ENCODE measurements at places on chromosomes 16 and 17. TPM values are rescaled to one million over a fixed set of nuclear protein-coding genes. Genes with fewer than 3 reads are reported as not detected.

ZFP3 gene
- 0.81 TPM for total RNA-seq

SOCS3 gene
- 38.1 TPM for total RNA-seq

SPN gene
- total RNA-seq = 0.60 TPM

CHST6 gene
- 0.02 TPM for total RNA-seq

DNA sequence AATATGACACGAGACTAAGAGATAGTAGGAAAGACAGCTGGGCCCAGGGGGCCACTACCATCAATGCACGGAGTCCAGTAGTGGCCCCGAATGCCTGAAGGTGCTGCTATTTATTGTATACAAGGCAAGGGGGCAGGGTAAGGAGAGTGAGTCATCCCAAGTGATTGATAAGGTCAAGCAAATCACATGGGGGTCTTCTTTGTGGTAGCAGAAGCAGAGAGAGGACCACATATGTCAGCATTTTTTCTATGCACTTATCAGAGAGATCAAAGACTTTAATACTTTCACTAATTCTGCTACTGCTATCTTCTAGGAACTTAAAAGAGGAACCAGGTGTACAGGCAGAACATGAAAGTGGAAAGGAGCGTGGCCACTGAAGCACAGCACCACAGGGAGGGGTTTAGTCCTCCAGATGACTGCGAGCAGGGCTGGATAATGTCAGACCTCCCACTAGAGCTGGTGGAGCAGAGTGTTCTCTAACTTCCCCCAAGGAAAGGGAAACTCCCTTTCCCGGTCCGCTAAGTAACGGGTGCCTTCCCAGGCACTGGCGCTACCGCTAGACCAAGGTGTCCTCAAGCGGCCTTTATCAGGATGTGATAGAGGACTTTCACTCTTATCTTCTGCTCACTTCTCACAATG, 26.4 kb upstream of the ARL4D start:
- no peak for DNase-seq

DNA sequence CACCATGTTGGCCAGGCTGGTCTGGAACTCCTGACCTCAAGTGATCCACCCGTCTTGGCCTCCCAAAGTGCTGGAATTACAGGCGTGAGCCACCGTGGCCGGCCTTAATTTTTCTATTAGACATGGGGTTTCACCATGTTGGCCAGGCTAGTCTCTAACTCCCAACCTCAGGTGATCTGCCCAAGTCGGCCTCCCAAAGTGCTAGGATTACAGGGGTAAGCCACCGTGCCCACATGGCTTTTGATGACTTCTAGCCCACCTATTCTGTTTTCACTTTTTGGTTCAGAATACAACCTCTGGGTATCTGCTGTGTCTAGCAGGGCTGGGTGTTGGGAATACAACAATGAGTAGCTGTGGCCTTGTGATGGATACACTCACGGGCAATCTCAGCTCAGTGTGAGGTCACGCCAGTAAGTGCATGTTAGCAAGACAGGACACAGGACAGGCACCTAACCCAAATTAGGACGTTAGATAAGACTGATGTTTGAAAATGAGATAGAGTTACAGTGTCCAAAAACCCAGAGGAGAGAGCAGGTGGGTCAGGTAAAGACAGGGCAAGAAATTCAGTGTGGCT, 14.1 kb upstream of the YWHAE start:
- no peak for DNase-seq

GRCh38 chr16:15610369-15610871, 32.5 kb downstream of the MARF1 start:
- DNase-seq = no peak

- DNase-seq = peak; percentile 47
These were observed 656 bp upstream of the KCTD13 start for GRCh38 chr16:29926711-29927052.

DNA sequence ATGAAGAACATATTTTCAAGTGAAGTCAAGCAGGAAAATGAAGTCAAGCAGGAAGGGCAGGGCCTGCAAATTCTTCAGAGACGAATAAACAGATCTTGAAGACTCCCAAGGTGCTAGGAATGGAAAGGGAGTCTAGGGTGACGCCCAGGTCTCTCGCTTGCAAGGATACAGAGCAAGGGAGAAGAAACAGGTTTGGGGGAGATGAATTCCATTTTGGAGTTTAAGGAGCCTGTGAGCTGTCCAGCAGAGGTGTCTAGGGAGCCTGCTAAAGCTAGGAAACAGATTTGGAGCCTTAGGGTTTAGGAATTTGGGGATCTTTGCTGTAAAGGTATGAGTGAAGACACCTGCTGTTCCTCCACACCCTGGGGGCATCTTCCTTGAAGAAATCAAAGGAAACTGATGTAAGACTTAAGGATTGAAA, 2.0 kb upstream of the UNKL start:
- no peak for DNase-seq
